A673 (cell line): ENCODE measurements at places on chromosomes 4 and X. TPM values are rescaled to one million over a fixed set of nuclear protein-coding genes. Genes with fewer than 3 reads are reported as not detected.

SULT1E1 gene
- 13.4 and 16.0 TPM in 2 replicates for total RNA-seq

TKTL2 gene
- total RNA-seq = not detected in 2 replicates

ARX gene
- total RNA-seq = 32.0 and 44.4 TPM in 2 replicates

PCDH7 gene
- total RNA-seq = 218 and 224 TPM in 2 replicates

RGN gene
- total RNA-seq = 1.6 and 1.8 TPM in 2 replicates

MAB21L2 gene
- not detected in 2 replicates for total RNA-seq

KLHL4 gene
- total RNA-seq = 0.13 and 0.34 TPM in 2 replicates

DNA sequence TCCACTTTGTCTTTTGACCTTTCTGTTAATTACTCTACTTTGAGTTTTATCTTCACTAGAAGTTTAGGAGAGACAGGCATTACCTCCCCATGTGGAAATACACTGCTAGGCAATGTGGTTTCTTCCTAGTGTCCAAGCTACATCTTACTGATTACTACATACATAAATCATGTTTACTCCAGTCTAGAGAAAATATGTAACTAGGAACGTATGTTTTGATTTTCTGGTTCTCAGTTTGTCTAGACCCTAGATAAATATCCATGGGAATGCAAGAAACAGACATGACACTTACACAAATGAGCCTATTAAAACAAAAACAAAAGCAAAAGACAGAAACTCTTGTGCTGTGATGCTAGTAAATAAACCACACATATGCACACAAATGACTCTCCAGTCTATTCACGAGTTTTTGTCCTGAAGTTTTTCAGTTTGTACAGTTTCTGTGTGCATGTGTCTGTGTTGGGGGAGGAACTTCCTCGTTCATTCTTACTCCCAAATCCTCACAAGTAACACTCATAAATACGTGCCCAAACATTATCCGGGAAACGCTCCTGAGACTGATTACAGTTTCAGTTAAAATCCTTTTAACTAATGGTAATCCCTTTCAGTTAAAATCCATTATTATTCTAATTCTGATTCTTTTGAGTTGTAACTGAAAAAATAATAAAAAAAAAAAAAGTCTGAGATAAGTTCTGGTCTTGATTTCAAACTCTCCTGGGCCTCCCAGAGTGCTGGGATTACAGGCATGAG, 283.5 kb upstream of the FTHL17 start:
- DNase-seq = no peak
- no peaks in the 10 kb centered on the region for H3K36me3 ChIP-seq
- H3K27ac ChIP-seq = no peak overlapping the region
- no peaks in the 10 kb centered on the region for H3K27me3 ChIP-seq
- H3K4me1 ChIP-seq = no peaks in the 10 kb centered on the region
- no peak overlapping the region for H3K4me3 ChIP-seq

- H3K4me3 ChIP-seq = no peak overlapping the region
- DNase-seq = peak; percentile 40
- H3K4me1 ChIP-seq = peaks cover 20% of the 10 kb centered on the region
- peak overlapping the region; percentile 17 for H3K27ac ChIP-seq
These were observed 4.5 kb downstream of the MSN start for GRCh38 chrX:65671966-65672365.

GRCh38 chr4:82371497-82371896, 2.3 kb downstream of the HNRNPD start:
- H3K4me3 ChIP-seq = peak overlapping the region; percentile 86
- H3K4me1 ChIP-seq = peaks cover 15% of the 10 kb centered on the region
- no peaks in the 10 kb centered on the region for H3K27me3 ChIP-seq
- H3K27ac ChIP-seq = peak overlapping the region; percentile 99
- peak; percentile 15 for DNase-seq

DNA sequence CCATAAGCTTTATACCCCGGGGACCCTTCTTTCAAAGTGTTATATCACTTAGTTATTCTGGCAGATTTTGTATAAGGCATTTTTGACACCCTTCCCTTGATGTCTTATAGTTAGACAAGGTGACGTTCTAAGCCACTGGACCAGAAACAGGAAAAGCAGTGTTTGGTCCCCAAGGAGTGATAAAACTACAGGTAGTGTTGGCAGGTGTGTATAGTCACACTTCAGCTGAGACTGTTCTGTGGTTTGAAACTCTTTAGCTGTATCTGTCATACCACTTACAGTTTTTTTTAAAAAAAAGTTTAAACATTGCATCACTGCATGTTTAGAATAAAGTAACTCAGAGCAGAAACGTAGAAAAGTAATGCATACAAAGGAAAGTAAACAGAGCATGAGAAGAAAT, 48.5 kb downstream of the TLL1 start:
- H3K27me3 ChIP-seq = no peaks in the 10 kb centered on the region
- no peak overlapping the region for H3K4me3 ChIP-seq
- DNase-seq = no peak
- H3K4me1 ChIP-seq = no peaks in the 10 kb centered on the region

GRCh38 chr4:112136551-112136950, 8.7 kb upstream of the FAM241A start:
- no peak overlapping the region for H3K27ac ChIP-seq
- no peaks in the 10 kb centered on the region for H3K36me3 ChIP-seq
- no peak overlapping the region for H3K4me3 ChIP-seq
- H3K4me1 ChIP-seq = peaks cover 1% of the 10 kb centered on the region
- no peaks in the 10 kb centered on the region for H3K27me3 ChIP-seq

DNA sequence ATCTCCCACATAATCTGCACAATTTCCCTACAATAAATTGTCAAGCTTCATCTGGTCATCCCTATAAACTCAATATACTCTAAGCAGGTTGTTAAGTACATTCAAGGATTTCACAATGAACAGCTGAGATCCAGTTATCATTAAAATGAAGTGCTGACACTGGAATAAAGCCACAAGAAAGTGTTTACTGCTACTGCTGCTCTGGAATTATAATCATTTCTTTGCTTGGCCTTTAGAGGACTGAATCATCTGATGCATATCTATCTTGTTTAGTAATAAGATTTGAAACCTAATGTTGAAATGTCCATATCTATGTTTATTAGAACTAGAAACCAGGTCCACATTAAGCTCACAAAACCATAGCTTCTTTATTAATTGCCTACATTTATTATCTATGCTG, 338.6 kb upstream of the ZFP42 start:
- H3K27me3 ChIP-seq = no peaks in the 10 kb centered on the region
- DNase-seq = no peak
- no peak overlapping the region for H3K4me3 ChIP-seq
- H3K36me3 ChIP-seq = no peaks in the 10 kb centered on the region
- no peaks in the 10 kb centered on the region for H3K4me1 ChIP-seq

DNA sequence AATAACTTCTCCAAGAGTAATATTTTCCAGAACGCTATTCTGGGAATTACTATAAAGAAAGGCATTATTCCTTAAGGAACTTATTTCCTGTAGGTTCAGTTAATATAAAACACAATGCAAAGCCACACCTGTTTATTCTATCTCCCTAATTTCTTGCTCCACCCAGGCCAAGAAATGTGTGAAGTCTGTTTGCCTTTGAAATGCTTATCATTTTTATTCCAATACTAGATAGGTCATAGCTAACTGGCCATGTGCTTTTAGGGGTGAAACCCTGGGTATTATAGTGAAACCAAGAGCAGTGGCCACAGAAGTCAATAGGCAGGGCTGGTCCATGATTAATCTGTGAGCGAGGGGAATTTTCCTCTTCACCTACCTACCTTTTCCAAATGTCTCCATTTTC, 14.8 kb downstream of the CXCL3 start:
- H3K4me3 ChIP-seq = no peak overlapping the region
- no peak for DNase-seq

- peaks cover 7% of the 10 kb centered on the region for H3K27me3 ChIP-seq
- H3K27ac ChIP-seq = no peak overlapping the region
- DNase-seq = no peak
- no peak overlapping the region for H3K4me3 ChIP-seq
- H3K36me3 ChIP-seq = no peaks in the 10 kb centered on the region
These were observed 39.5 kb downstream of the KANTR start for GRCh38 chrX:53133400-53133799.

GRCh38 chrX:9682456-9682855, 83.2 kb downstream of the GPR143 start:
- no peaks in the 10 kb centered on the region for H3K27me3 ChIP-seq
- no peaks in the 10 kb centered on the region for H3K36me3 ChIP-seq
- H3K4me1 ChIP-seq = no peaks in the 10 kb centered on the region
- no peak for DNase-seq
- H3K4me3 ChIP-seq = no peak overlapping the region
- H3K27ac ChIP-seq = no peak overlapping the region

GRCh38 chrX:148426467-148426866, 74.0 kb upstream of the AFF2 start:
- no peaks in the 10 kb centered on the region for H3K27me3 ChIP-seq
- DNase-seq = no peak
- H3K27ac ChIP-seq = no peak overlapping the region
- H3K4me3 ChIP-seq = no peak overlapping the region
- H3K4me1 ChIP-seq = no peaks in the 10 kb centered on the region

- H3K36me3 ChIP-seq = no peaks in the 10 kb centered on the region
- no peak overlapping the region for H3K4me3 ChIP-seq
These were observed 294.3 kb downstream of the FSTL5 start for GRCh38 chr4:161869511-161869910.

- H3K4me3 ChIP-seq = no peak overlapping the region
- peaks cover 13% of the 10 kb centered on the region for H3K36me3 ChIP-seq
- no peaks in the 10 kb centered on the region for H3K4me1 ChIP-seq
- H3K27me3 ChIP-seq = no peaks in the 10 kb centered on the region
- DNase-seq = peak; percentile 23
These were observed 135.2 kb downstream of the PDE5A start for GRCh38 chr4:119493419-119493818.

- peaks cover 11% of the 10 kb centered on the region for H3K4me1 ChIP-seq
- DNase-seq = no peak
- H3K4me3 ChIP-seq = no peak overlapping the region
These were observed 113.7 kb downstream of the SHROOM3 start for GRCh38 chr4:76548704-76549103.

GRCh38 chrX:22147214-22147613, 115.1 kb downstream of the PHEX start:
- no peaks in the 10 kb centered on the region for H3K27me3 ChIP-seq
- H3K4me1 ChIP-seq = no peaks in the 10 kb centered on the region
- H3K27ac ChIP-seq = no peak overlapping the region

DNA sequence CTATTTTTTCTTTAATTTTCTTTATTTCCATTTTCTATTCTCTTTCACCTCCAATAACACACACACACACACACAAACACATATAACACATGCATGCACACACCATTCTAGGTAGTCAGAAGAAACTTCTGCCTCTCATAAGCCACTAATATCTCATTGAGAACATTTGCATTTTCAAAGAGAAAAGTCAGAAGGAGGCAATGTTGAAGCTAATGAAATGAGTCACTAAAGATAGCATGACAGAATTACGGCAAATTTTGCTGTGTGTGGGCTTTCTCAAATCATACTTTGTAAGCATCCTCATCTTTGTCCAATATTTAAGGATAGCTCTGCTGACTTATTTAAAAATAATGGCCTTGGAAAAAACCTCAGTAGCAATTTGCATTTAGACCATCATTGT, 291.3 kb downstream of the GUCY2F start:
- no peak overlapping the region for H3K4me3 ChIP-seq
- DNase-seq = no peak
- no peaks in the 10 kb centered on the region for H3K27me3 ChIP-seq
- no peaks in the 10 kb centered on the region for H3K4me1 ChIP-seq
- H3K27ac ChIP-seq = no peak overlapping the region

DNA sequence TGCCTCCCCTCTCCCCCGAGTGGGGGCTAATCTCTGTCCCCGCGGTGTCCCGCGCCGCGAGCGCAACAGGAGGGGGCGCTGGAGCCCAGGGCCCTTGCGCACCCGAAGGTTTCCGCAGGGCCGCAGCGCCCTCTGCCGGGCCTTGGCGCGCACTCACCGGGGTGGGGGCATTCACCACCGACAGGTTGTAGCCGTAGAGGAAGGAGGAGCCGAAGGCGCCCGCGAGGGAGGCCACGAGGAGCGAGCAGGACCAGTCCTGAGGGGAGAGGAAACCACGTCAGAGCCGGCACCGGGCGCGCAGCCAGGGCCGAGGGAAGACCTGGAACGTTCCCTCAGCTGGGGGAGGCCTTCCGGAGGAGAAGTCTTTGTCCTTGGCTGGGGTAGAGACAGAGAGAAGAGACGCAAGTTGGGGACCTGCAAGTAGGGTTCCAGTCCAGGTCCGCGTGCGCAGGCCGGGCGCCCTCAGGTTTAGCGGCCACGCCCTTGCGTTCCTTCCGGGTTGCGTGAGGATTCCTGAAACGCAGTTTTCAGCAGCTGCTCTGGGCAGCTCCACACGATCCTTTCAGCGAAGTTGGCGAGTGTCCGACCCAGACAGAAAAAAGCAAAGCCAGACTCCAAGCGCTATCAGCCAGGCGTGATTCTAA, 2.4 kb downstream of the SLC2A9 start:
- H3K4me1 ChIP-seq = no peaks in the 10 kb centered on the region
- no peaks in the 10 kb centered on the region for H3K27me3 ChIP-seq
- peak; percentile 86 for DNase-seq
- H3K4me3 ChIP-seq = peak overlapping the region; percentile 13

GRCh38 chr4:71648448-71648847, 135.4 kb downstream of the GC start:
- H3K27me3 ChIP-seq = no peaks in the 10 kb centered on the region
- H3K27ac ChIP-seq = no peak overlapping the region
- DNase-seq = no peak
- H3K36me3 ChIP-seq = no peaks in the 10 kb centered on the region

DNA sequence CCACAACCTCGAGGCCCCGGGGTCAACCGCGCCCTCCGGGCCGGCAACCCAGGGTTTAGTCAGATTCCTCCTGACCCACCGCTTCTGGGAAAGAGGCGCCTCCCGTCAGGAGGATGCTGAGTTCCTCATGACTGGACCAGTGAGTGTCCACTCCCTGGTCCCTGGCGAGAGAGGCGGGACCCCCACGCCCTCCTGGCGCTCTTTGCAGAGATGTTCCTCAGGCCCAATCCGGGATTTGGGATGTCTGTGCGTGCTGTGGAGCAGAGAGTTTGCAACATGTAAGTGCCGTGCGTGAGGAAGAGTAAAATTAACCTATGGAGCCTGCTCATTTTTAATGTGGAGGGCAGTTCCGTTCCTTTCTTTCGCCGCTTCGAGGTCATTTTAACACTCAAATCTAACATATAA, 824 bp upstream of the UGDH start:
- H3K4me3 ChIP-seq = peak overlapping the region; percentile 84
- peak; percentile 30 for DNase-seq
- H3K27ac ChIP-seq = peak overlapping the region; percentile 78
- peaks cover 4% of the 10 kb centered on the region for H3K4me1 ChIP-seq
- peaks cover 4% of the 10 kb centered on the region for H3K36me3 ChIP-seq
- no peaks in the 10 kb centered on the region for H3K27me3 ChIP-seq
